ENCODE measurements at places on chromosomes 1 and 21. TPM values are rescaled to one million over a fixed set of nuclear protein-coding genes. Genes with fewer than 3 reads are reported as not detected.
A peak's percentile ranks its signal among the peaks of the same experiment; 100 is the strongest.

- H3K27me3 ChIP-seq, result no peaks in the 10 kb centered on the region
- DNase-seq, result peak; percentile 69
- H3K4me1 ChIP-seq, result peaks cover 16% of the 10 kb centered on the region
Observed at GRCh38 chr1:45266151-45266801, 59.9 kb upstream of the ZSWIM5 start.

GRCh38 chr1:228061411-228062084 lies 21.0 kb upstream of the ARF1 start:
- H3K36me3 ChIP-seq, result no peaks in the 10 kb centered on the region
- no peak overlapping the region for H3K4me3 ChIP-seq
- no peak overlapping the region for H3K27ac ChIP-seq
- peaks cover 23% of the 10 kb centered on the region for H3K4me1 ChIP-seq
- DNase-seq, result peak; percentile 14

GRCh38 chr1:235583511-235584001 lies 66.0 kb downstream of the GNG4 start:
- no peak overlapping the region for H3K4me3 ChIP-seq
- DNase-seq, result no peak
- no peaks in the 10 kb centered on the region for H3K4me1 ChIP-seq
- H3K36me3 ChIP-seq, result no peaks in the 10 kb centered on the region
- H3K27ac ChIP-seq, result no peak overlapping the region

- no peak overlapping the region for H3K4me3 ChIP-seq
- H3K27ac ChIP-seq, result no peak overlapping the region
- H3K36me3 ChIP-seq, result peaks cover 16% of the 10 kb centered on the region
- peaks cover 27% of the 10 kb centered on the region for H3K27me3 ChIP-seq
- H3K4me1 ChIP-seq, result peaks cover 14% of the 10 kb centered on the region
Observed at GRCh38 chr1:160087118-160087662, 5.9 kb downstream of the KCNJ9 start.

- H3K27ac ChIP-seq, result no peak overlapping the region
- no peaks in the 10 kb centered on the region for H3K27me3 ChIP-seq
- no peak for DNase-seq
Observed at GRCh38 chr1:200411406-200412257, 1.8 kb upstream of the ZNF281 start.

GRCh38 chr1:189424746-189425331 lies 1052.8 kb downstream of the BRINP3 start:
- H3K27ac ChIP-seq, result no peak overlapping the region
- no peak for DNase-seq
- no peaks in the 10 kb centered on the region for H3K27me3 ChIP-seq
- H3K36me3 ChIP-seq, result no peaks in the 10 kb centered on the region
- H3K4me3 ChIP-seq, result no peak overlapping the region

DNA sequence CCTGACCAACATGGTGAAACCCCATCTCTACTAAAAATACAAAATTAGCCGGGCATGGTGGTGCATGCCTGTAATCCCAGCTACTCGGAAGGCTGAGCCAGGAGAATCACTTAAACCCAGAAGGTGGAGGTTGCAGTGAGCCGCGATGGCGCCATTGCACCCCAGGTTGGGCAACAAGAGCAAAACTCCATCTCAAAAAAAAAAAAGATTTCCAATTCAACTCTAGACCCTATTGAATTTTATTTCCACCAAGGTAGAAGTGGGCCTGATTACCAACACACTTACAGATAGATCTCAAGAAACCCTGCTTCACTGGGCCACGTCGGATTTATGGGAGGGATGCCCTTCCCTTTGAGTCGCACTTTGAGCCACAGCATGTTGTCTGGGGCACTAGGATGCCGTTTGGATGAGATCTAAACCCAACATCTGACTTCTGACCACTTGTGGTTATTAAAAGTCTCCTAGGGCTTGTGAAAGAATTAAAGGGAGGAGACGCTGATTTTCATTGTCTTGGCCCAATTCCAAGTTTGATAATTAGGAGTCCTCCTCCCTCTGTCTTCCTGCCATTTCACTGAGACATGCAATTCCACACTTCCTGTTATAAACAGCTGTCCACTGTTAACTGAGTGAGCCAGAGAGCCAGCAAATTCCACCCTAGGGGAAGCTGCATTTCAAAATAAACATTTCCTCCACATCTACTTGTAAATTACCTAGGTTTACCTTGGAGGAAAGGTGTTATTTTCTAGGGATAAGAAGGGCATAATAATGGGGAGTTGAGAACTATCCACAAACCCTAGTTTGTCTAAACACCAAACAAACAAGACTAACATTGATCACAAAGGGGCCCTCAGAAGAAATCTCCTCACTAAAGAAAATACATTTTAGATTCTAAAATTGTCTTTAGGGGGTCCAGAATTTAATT lies 5.2 kb upstream of the RERE start:
- no peak overlapping the region for H3K4me3 ChIP-seq
- no peaks in the 10 kb centered on the region for H3K36me3 ChIP-seq
- DNase-seq, result peak; percentile 76
- peaks cover 8% of the 10 kb centered on the region for H3K4me1 ChIP-seq
- peak overlapping the region; percentile 61 for H3K27ac ChIP-seq
- H3K27me3 ChIP-seq, result no peaks in the 10 kb centered on the region

- H3K4me3 ChIP-seq, result no peak overlapping the region
- H3K4me1 ChIP-seq, result peaks cover 8% of the 10 kb centered on the region
- H3K36me3 ChIP-seq, result no peaks in the 10 kb centered on the region
- no peaks in the 10 kb centered on the region for H3K27me3 ChIP-seq
Observed at GRCh38 chr1:24216276-24217074, 29.4 kb upstream of the IFNLR1 start.

The PTGFR gene
- 2.6 TPM for total RNA-seq

The CHIT1 gene
- total RNA-seq, result 0.18 TPM

The DOCK7 gene
- total RNA-seq, result 118 TPM
